ENCODE measurements at places on chromosomes 7 and 10.

DNA sequence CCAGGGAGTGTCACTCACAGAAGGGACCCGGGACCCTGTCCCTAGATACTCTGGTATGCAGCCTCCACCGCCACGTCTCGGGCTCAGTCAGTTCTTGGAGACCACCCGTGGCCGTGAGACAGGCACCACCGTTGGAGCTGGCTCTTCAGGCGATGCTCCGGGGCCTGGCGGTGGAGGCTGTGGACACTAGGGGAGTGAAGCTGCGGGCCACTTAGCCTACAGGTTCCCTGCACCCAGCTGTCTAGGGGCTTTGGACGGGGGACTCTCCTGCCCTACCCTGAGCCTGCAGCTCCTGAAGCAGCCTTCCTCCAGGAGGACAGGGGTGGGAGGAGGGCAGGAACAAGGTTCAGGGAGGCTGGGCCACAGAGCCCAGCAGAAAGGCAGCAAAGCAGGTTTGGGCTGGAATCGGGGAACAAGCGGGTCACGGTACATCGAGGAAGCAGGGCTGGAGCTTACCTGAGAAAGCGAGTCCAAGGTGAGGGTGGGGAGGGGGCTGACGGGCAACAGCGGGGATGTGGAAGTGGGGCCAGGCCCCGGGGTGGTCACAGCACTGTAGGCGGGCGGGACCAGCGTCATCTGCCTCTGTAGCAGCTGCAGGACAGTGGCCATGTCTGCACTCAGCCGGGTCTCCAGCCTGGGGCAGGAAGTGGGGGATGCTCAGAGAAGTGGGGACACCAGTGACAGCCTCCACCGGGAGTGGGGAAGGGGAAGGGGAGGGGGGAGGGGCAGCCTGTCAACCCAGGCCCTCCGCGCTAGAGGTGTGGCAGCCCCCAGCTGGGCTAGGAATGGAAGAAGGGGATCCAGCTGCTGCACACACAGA lies 31.5 kb downstream of the KCNH2 start:
- no peak for DNase-seq

- DNase-seq = no peak
These were observed 13.1 kb upstream of the CUX1 start for GRCh38 chr7:101804088-101804963.

DNA sequence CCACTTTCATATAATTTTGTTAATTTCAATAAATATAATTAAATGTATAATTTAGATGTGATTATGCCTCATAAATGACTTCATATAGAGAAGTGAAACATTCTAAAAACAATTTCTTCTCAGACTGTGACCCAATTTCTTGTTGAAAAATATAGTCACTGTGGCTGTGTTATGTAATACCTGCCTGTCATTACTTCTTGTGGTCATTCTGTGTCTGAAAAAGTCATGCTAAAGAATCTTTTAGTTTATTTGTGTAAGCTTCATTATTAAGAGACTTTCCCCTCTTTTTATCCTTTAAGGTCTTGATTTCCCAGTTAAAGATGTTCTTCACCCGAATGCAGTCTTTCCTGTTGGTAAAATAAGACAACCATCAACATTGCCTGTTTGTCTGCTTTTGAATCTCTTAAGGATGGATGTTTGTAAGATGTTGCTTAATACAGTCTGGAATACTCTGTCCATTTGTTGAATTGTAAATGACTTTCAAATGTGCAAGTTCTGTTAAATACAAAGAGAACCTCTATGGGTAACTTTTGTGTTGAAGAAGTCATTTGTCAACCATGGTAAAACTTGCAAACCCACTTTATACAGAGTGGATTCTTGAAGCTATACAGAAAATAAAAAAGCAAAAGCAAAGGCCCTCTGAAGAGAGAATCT lies 16.0 kb downstream of the KAT6B start:
- DNase-seq = no peak

DNA sequence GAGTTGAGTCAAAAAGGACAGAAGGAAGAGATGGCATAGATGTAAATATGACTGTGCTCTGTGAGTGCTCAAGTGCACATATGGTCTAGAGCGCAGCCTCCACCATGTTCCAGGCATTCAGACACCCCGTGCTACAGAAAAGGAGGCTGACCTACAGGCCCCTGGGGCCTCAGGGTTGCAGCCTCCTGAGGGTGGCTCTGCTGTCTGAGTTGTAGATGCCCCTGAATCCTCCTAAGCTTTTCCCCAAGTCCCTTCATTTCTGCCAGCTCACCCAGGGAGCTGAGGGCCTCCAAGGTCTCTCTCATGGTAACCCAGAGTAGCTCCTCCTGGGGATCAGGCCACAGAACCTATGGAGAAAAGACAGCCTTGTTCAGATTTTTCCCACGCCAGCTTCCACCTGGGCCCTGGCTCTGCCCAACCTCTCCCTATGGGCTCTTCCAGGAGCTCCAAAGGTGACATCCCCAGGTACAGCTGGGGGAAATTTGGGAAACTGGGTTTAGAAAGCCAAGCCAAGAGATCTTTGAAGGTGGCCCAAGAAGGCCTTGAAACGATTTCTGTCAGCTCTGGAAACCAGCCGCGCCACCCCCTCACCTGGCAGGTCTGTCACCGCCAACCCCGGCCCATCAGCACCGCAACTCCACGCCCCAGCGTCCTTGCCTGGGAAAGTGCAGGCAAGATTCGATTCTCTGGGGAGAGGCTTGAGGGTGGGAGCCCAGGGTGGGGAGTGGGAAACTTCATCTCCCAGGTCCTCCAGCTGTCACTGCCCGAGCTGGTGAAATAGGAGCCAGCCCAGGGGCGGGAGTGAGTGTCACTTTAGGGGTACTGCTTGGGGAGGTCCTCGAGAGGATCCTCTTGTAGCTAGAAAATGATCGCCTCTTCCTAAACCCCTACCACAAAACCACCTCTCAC lies 2.4 kb downstream of the ZNF467 start:
- DNase-seq = no peak

DNA sequence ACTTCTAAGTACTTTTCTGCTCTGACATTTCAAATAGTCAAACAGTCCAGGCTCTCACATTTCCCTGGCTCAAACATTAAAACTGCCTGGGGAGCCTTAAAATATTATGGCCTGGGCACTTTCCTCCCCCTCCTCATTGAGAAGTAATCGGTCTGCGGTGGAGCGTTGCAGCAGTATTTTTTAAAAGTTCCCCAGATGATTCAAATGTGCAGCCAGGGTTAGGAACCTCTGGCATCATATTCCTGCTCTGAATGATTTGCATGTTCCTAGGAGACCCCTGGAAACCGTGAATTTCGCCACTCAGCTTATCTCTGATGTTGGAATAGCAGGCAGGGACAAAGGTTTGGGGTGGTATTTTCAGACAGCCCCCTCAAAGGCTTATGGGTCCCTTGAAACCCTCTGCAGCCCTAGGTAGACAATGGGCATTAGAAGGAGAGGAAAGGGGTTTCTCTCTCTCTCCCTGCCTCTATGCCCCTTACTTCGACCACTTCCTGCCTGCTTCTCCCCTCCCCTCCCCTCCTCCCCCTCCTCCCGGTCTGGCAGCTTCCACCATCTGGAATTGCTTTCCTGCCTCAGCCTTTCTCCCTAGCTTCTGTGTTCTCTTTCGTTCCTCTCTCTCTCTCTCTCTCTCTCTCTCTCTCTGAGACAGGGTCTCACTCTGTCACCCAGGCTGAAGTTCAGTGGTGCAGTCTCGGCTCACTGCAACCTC lies 622.2 kb downstream of the GALNT17 start:
- no peak for DNase-seq

All from fibroblast of mammary gland (primary cell).